Activated CD4-positive, alpha-beta T cell treated with anti-CD3 and anti-CD28 coated beads, Interleukin-2, Interleukin-6, amounts not matched to agents 100 ng/mL and 50 ng/mL, durations not matched to agents 16 hours and 8 hours (primary cell): ENCODE measurements at places on chromosomes 16 and 17.

- no peak for DNase-seq
Observed at GRCh38 chr17:48030531-48030930, 7.1 kb downstream of the COPZ2 start.

GRCh38 chr16:83437036-83437435 lies 370.7 kb upstream of the HSBP1 start:
- DNase-seq = no peak

DNA sequence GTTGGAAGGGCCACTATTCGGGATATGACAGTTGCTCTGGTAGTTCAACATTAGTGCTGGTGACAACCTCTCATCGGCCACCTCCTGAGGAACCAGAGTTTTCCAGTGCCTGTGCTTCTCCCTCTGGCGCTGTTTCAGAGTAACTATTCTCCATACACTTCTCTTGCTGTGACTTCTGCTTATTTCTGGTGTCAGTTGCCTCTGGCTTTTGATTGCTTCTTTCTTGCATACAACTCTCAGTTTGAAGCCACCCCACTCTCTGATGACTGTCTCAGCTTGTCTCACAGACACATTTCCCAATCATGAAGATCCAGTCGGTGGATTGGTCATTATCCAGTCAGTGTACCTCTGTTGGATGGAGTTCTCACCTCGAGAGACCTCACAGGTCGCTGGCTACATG lies 3.4 kb upstream of the TM4SF5 start:
- no peak for DNase-seq

GRCh38 chr16:14399378-14400284 lies 230.4 kb downstream of the PARN start:
- no peak for DNase-seq

GRCh38 chr17:76014925-76015261 lies 12.2 kb downstream of the EVPL start:
- DNase-seq = no peak

DNA sequence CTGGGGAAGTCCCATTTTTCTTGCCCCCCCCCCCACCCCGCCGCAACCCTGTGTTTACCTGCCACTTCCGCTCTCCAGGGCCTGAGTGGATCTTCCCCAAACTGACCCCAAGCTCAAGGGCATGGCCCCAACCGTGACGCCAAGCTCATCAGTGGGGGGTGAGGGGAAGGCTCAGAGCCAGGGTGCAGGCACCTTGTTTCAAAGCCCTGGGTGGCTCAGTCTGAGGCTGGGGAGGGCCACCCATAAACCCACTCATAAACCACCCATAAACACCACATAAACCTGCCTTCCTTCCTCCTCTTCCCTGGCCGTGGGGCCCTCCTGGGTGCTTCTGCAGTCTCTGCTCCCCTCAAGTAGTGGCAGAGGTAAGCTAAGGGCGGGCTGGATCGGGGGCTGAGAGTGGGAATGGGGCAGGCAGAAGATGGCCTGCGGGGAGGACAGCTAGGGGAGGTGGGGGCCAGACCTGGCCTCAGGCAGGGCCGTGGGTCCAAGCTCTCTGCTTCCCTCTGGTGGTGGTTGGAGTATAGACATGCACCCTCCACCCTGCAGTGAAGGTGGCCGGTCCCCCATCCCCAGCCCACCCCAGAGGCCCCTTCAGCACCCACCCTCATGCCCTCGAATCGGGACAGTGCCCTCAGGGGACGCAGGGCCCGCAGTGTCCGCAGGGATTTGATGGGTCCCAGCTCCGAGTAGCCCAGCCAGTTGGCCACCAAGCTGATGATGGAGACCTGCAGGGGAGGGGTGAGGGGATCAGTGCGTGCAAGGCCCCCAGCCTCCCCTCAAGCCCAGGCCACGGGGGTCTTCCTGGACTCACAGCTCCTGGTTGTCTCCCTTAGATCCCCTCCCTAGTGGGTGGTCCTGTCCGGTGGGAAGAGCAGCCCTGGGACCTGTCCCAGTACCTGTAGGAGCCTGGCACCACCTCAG lies 14.6 kb upstream of the CD79B start:
- DNase-seq = peak; percentile 80

DNA sequence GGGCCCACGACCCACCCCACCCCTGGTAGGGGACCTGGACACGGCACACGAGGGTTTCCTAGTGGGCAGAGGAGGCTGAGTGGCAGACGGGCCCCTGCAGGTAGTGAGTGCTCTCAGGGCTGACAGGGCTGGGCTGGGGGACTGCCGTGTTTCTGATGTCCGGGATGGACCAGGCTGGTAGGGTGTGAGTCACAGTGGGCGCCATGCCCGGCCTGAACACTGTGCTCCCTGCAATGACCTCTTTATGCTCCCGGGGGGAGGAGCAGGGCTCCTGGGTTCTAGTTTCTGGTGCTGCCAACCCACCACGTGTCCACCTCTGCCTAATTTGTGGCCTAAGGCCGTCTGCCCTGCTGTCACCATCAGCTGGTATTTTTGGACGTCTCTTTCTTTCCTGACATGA lies 26.3 kb downstream of the ARHGAP23 start:
- DNase-seq = no peak
